ENCODE measurements at places on chromosomes 6 and 20. TPM values are rescaled to one million over a fixed set of nuclear protein-coding genes. Genes with fewer than 3 reads are reported as not detected.

DNA sequence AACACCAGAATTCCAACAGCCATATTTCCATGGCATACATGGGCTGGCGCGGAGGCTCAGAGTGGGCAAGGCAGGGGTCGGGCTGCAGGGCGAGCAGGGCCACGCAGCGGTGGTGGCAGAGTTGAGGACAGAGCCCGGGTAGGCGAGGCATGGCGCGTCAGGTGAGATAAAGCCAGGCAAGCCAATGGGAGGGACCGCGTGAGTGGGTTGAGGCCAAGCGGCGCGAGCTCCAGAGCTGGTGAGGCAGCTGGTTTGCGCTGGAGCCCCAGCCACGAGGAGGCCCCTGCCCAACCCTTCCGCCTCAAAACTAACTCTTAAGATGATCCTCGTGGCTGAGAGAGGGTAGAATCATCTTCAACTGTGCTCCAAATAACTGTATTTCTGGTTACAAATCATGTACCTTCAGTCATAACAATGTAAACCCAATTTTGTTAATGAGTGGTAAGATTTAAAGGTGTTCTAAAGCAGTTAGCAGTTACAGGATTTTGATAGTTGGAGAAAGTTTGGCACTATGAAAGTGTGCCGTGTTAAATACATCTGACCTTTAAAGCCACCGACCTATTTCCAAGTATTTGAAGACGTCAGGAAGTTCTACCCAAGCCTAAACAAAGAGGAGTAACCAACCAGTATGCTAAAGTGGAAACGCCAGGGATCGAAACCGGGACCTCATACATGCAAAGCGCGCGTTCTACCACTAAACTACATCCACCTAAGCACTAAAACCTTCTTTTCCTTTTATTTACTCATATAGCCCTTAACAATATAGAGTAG lies 107.9 kb downstream of the GPX5 start:
- DNase-seq = no peak

GRCh38 chr20:4569865-4570264 lies 151.8 kb upstream of the PRND start:
- DNase-seq = no peak

GRCh38 chr6:111477481-111477938 lies 5.5 kb downstream of the REV3L start:
- no peak for DNase-seq

- no peak for DNase-seq
Observed at GRCh38 chr20:4880051-4880450, 121.3 kb downstream of the SLC23A2 start.

ADGRF1 gene
- 1.7 TPM for total RNA-seq
